ENCODE measurements at places on chromosomes 5 and 9. TPM values are rescaled to one million over a fixed set of nuclear protein-coding genes. Genes with fewer than 3 reads are reported as not detected.
A peak's percentile ranks its signal among the peaks of the same experiment; 100 is the strongest.

DNA sequence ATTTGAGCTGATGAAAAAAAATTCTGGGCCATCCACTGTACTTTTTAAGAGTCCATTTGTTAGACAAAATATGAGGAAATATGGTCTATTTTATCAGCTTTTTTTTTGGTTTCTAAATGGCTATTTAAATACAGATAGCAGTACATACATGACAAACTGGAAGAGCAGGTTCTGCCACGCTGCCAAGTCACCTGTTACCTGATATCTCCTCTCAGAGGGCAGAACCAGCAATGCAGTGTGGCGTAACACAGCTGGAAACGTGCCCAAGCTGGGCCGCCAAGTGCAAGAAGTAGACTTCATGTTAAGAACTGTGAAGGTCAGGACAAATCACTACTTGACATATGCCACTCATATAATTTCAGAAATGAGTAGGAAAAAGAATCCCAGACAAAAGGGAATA lies 8.1 kb downstream of the MCIDAS start:
- H3K27me3 ChIP-seq = peaks cover 63% of the 10 kb centered on the region
- DNase-seq = no peak
- H3K27ac ChIP-seq = no peak overlapping the region
- no peak overlapping the region for H3K4me3 ChIP-seq
- H3K36me3 ChIP-seq = no peaks in the 10 kb centered on the region

DNA sequence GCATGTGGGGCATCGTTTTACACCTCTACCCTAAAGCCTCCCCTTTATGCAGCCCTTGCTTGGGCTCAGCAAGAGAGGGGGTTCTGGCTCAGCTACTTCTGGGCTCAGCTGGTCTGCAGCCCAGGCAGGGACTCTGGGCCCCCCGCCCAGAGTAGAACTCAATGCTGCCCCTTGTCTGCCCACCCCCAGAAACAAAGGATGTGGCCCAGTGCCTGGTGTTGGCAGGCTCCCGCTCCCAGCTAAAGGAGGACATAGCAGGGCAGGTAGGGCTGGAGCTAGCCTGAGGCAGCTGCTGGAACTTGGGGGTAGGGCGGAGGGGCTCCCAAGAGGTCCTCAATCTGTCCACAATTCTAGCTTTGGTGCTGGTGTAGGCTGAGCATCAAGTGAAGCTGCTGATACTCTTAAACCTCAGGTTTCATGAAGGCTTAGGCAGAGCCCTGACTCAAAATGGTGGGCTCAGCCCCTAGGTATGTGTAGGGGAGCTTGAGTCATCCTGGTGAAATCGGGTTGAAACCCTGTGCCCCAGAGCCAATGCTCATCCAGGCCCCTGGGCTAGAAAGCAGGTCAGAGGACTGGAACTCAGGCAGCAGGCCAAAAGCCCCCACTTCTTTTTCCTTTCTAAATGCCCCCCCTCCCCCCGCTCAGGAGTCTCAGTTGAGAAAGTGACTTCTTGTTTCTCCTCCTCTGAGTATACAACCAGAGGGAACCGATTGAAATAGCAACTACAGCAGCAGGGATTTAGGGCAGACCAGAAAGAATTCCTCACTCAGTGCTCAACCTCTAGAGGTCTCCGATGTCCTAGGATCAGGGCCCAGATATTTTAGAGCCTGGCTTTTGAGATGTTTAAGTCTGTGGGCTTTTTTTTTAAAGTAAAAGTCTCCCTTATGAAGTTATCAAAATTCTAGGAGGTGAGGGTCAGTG lies 11.4 kb downstream of the PSD2 start:
- DNase-seq = no peak
- no peaks in the 10 kb centered on the region for H3K36me3 ChIP-seq
- H3K4me3 ChIP-seq = no peak overlapping the region

GRCh38 chr9:354453-354852 lies 139.8 kb downstream of the DOCK8 start:
- no peaks in the 10 kb centered on the region for H3K36me3 ChIP-seq
- no peaks in the 10 kb centered on the region for H3K4me1 ChIP-seq
- H3K4me3 ChIP-seq = no peak overlapping the region
- DNase-seq = no peak
- H3K27me3 ChIP-seq = no peaks in the 10 kb centered on the region

GRCh38 chr9:136856541-136857141 lies 4.5 kb downstream of the MAMDC4 start:
- no peak overlapping the region for H3K27ac ChIP-seq
- H3K4me3 ChIP-seq = no peak overlapping the region
- H3K36me3 ChIP-seq = peaks cover 13% of the 10 kb centered on the region
- no peaks in the 10 kb centered on the region for H3K27me3 ChIP-seq

GRCh38 chr9:88794100-88794499 lies 197.2 kb upstream of the S1PR3 start:
- H3K4me3 ChIP-seq = no peak overlapping the region
- peaks cover 14% of the 10 kb centered on the region for H3K4me1 ChIP-seq
- H3K27ac ChIP-seq = no peak overlapping the region
- no peak for DNase-seq

- no peaks in the 10 kb centered on the region for H3K27me3 ChIP-seq
- no peak overlapping the region for H3K27ac ChIP-seq
- no peaks in the 10 kb centered on the region for H3K4me1 ChIP-seq
- DNase-seq = no peak
These were observed 22.1 kb downstream of the TAS2R1 start for GRCh38 chr5:9608093-9608492.

GRCh38 chr9:92504881-92505280 lies 22.6 kb upstream of the ASPN start:
- no peaks in the 10 kb centered on the region for H3K27me3 ChIP-seq
- no peak overlapping the region for H3K4me3 ChIP-seq
- H3K36me3 ChIP-seq = no peaks in the 10 kb centered on the region
- peak overlapping the region; percentile 84 for H3K27ac ChIP-seq
- peaks cover 61% of the 10 kb centered on the region for H3K4me1 ChIP-seq

DNA sequence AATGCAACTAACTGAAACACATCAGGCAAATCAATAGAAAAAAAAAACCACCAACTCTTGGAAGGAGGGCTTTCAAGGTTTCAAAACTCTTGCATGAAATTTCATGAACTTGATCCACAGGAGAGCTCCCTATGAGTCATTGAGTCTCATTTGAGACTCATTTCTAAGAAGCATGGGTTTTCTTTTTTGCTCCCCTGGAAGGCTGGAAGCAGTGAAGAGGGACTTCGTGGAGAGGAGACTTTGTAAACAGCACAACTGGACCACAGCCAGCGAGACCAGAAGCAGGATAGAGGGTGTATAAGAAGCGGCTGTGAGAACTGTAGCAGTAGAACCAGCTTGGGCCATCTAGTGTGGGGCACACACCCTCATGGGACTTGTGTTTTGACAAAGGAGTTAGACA lies 41.2 kb upstream of the RAPGEF1 start:
- H3K36me3 ChIP-seq = no peaks in the 10 kb centered on the region
- peaks cover 43% of the 10 kb centered on the region for H3K27me3 ChIP-seq
- no peak for DNase-seq
- no peak overlapping the region for H3K27ac ChIP-seq

- no peaks in the 10 kb centered on the region for H3K36me3 ChIP-seq
- H3K4me1 ChIP-seq = no peaks in the 10 kb centered on the region
- H3K4me3 ChIP-seq = no peak overlapping the region
- no peak for DNase-seq
These were observed 253.0 kb upstream of the ARRDC3 start for GRCh38 chr5:91635950-91636734.

- H3K4me1 ChIP-seq = peaks cover 22% of the 10 kb centered on the region
- H3K27me3 ChIP-seq = no peaks in the 10 kb centered on the region
- no peaks in the 10 kb centered on the region for H3K36me3 ChIP-seq
- H3K27ac ChIP-seq = peak overlapping the region; percentile 73
- H3K4me3 ChIP-seq = no peak overlapping the region
These were observed 604.2 kb upstream of the CLINT1 start for GRCh38 chr5:158463188-158463587.

GRCh38 chr5:171308453-171309275 lies at the start of gene TLX3:
TSS of gene TLX3 (plus strand) at chr5:171309248. CDS start at chr5:171309366, 118 bp downstream.
- H3K4me1 ChIP-seq = peaks cover 59% of the 10 kb centered on the region
- no peak within 1 kb of the TSS for H3K27ac ChIP-seq
- H3K36me3 ChIP-seq = no peaks in the 10 kb centered on the region
- no peak for DNase-seq
- peaks cover 99% of the 10 kb centered on the region for H3K27me3 ChIP-seq
- peak within 1 kb of the TSS; percentile 24 for H3K4me3 ChIP-seq

DNA sequence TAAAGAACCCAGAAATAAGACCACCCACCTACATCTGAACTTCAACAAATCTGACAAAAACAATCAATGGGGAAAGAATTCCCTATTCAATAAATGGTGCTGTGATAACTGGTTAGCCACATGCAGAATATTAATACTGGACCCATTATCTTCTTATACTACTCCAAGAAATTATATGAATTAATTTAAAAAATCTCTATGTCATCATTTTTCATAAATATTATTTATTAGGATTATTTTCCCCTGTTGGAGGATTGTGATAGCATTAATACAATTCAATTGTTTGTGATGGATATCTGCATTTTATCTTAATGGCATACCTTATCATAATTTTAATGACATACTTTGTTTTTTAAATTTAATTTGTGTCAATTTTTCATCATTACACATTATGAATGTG lies 682.2 kb upstream of the CTNND2 start:
- H3K4me3 ChIP-seq = no peak overlapping the region
- no peaks in the 10 kb centered on the region for H3K36me3 ChIP-seq
- H3K4me1 ChIP-seq = no peaks in the 10 kb centered on the region
- no peaks in the 10 kb centered on the region for H3K27me3 ChIP-seq

DNA sequence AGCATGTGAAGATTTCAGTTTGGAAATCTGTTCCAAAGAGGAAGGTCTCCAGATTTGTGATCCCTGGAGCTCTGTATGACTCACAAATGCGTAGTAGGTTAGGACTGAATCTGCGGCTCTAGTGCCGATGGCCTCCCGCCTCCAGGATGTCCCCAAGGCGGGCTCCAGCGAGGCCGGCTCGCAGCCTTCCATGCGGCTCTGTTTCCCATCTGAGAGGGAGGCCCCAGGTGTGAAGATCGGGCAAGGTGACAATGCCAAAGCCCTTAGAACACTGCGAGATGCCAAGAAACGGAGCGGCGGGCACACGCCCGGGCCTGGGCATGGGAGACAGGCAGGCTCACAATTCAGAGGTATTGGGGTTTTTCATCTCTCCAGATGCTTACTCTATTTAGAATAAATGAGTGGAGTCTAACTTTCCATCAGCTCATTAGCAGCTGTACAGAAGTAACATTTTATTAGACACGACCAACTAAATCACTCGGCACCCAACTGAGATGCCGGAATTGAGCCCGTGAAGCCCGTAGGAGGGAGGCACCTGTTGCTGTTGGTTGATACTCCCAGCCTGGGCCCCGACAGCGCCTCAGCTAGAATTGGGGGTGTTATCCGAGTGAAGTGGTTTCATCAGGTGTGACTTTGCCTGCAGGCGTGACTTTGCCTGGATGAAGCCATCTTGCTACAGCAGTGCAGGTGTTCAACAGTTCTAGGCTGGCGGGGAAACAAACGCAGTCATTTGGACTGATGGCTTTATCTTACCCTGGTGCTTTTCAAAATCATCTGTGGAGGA lies 7.4 kb upstream of the MRPS2 start:
- DNase-seq = peak; percentile 35
- H3K27me3 ChIP-seq = no peaks in the 10 kb centered on the region
- no peak overlapping the region for H3K27ac ChIP-seq
- H3K4me3 ChIP-seq = no peak overlapping the region

- H3K4me1 ChIP-seq = no peaks in the 10 kb centered on the region
- H3K27ac ChIP-seq = no peak overlapping the region
- H3K36me3 ChIP-seq = no peaks in the 10 kb centered on the region
- no peak overlapping the region for H3K4me3 ChIP-seq
- no peak for DNase-seq
These were observed 205.3 kb downstream of the DEPDC1B start for GRCh38 chr5:60494635-60495034.

- no peak overlapping the region for H3K4me3 ChIP-seq
- no peaks in the 10 kb centered on the region for H3K27me3 ChIP-seq
These were observed 222.7 kb upstream of the ACO1 start for GRCh38 chr9:32161720-32162119.

- no peaks in the 10 kb centered on the region for H3K36me3 ChIP-seq
- no peaks in the 10 kb centered on the region for H3K4me1 ChIP-seq
- no peaks in the 10 kb centered on the region for H3K27me3 ChIP-seq
These were observed 769.0 kb upstream of the RGMB start for GRCh38 chr5:98004463-98004862.

DNA sequence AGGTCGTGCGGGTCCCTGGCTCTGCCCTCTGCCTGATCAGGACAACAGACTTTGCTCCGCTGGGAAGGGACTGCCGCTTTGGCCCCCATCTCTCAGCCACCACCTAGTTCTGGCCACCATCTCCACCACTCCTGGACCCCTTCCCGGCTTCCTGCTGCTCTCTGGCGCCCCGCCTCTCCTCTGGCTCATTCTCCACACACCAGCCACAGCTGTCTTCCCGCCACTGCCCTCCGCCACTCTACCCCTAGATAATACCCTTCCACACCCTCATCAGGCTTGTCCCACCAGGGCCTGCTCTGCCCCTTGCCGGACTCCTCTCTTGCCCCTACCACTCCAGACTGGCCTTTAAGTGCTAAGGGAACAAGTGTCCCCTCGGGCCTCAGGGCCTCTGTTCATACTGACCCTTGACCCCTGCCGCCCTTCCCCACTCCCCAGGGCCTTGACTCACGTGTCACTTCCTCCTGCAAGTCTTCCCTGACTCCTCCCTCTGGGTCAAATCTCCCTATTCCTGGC lies 3.0 kb upstream of the CDX1 start:
- peaks cover 22% of the 10 kb centered on the region for H3K27me3 ChIP-seq
- H3K27ac ChIP-seq = peak overlapping the region; percentile 76
- H3K4me1 ChIP-seq = peaks cover 40% of the 10 kb centered on the region
- no peak overlapping the region for H3K4me3 ChIP-seq
- H3K36me3 ChIP-seq = no peaks in the 10 kb centered on the region

GRCh38 chr5:68239487-68239886 lies 23.9 kb downstream of the PIK3R1 start:
- H3K27ac ChIP-seq = peak overlapping the region; percentile 32
- H3K4me3 ChIP-seq = no peak overlapping the region

GRCh38 chr5:32785611-32786254 lies 74.6 kb downstream of the NPR3 start:
- no peak overlapping the region for H3K4me3 ChIP-seq
- no peaks in the 10 kb centered on the region for H3K27me3 ChIP-seq
- H3K4me1 ChIP-seq = no peaks in the 10 kb centered on the region
- no peak for DNase-seq
- no peaks in the 10 kb centered on the region for H3K36me3 ChIP-seq
- no peak overlapping the region for H3K27ac ChIP-seq

Gene PCDHGB1
- 1.3 TPM for total RNA-seq

Gene GFI1B
- not detected for total RNA-seq

Gene DDX4
- total RNA-seq = not detected

Gene ZFP37
- 3.7 TPM for total RNA-seq

Gene ACER2
- 18.8 TPM for total RNA-seq

Gene C5orf58
- not detected for total RNA-seq

Gene DTWD2
- 15.3 TPM for total RNA-seq

Gene SMIM33
- total RNA-seq = not detected
